CD4-positive, alpha-beta T cell (primary cell): ENCODE measurements at places on chromosomes 6 and 20.
A peak's percentile ranks its signal among the peaks of the same experiment; 100 is the strongest.

DNA sequence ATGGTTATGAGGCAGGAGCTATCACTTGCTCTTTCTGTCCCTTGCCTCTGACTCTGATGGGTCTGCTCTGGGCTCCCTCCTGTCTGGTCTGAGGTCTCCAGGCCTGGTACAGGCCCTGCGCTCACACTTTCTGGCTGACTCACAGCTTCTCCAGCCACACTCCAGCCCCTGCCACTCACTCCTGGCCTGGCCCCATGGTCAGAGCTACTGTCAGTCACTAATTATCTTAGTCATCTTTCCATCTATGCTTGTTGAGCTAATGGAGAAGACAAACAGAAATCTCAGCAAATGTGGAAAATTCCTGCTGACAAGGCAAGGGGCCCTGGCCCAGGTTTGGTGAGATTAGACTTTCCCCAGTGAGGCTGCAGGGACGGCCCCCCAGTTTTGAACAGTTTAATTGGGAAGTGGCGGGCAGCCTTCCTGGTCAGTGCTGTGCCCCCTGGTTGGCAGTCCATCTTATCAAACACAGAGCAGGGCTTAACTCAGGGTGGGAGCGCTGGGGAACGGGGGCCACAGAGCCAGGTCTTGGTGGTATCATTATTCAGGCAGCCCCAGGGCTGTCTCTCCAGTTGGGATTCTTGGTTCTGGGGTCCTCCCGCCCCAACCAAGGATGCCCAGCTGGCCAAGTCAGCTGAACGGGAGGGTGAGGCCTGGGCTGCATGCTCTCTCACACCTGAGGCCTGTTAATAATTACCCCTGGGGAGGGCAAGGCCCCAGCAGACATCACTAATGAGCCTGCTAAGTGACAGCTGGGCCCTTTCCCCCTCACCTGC lies 63.4 kb downstream of the VEGFA start:
- H3K27me3 ChIP-seq, result no peaks in the 10 kb centered on the region
- H3K4me1 ChIP-seq, result no peaks in the 10 kb centered on the region
- H3K4me3 ChIP-seq, result no peak overlapping the region
- H3K27ac ChIP-seq, result no peak overlapping the region

- H3K4me3 ChIP-seq, result peak overlapping the region; percentile 39
- DNase-seq, result peak; percentile 16
- no peaks in the 10 kb centered on the region for H3K27me3 ChIP-seq
- peaks cover 26% of the 10 kb centered on the region for H3K36me3 ChIP-seq
- peaks cover 6% of the 10 kb centered on the region for H3K4me1 ChIP-seq
- no peak overlapping the region for H3K27ac ChIP-seq
These were observed 16.1 kb downstream of the ZSCAN12 start for GRCh38 chr6:28383235-28384142.

DNA sequence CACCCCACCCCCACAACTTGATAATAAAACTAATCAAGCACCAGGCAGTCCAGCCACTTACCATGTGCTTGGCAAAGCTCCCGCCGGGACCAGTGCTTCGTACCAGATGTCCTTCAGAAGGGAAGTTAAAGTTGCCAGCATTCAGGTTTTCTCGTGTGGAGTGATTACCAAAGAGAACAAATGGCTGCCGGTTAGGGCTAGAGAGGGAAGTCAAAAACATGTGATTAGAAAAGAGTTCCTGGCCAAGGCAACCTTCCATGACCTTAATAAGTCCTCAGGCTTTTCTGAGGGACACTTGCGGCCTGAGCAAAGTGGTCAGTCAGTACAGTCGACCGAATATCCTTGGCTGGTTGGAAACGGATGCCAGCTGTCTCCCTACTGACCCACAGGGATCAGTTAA lies 67.0 kb downstream of the DNAAF9 start:
- no peaks in the 10 kb centered on the region for H3K4me1 ChIP-seq
- DNase-seq, result no peak
- peaks cover 4% of the 10 kb centered on the region for H3K36me3 ChIP-seq
- H3K4me3 ChIP-seq, result no peak overlapping the region
- H3K27me3 ChIP-seq, result no peaks in the 10 kb centered on the region

GRCh38 chr6:98295515-98296175 lies 538.7 kb upstream of the POU3F2 start:
- no peak for DNase-seq
- H3K27ac ChIP-seq, result no peak overlapping the region
- no peak overlapping the region for H3K4me3 ChIP-seq
- no peaks in the 10 kb centered on the region for H3K27me3 ChIP-seq
- H3K36me3 ChIP-seq, result no peaks in the 10 kb centered on the region
- H3K4me1 ChIP-seq, result no peaks in the 10 kb centered on the region

- H3K4me3 ChIP-seq, result no peak overlapping the region
- no peak overlapping the region for H3K27ac ChIP-seq
- H3K36me3 ChIP-seq, result no peaks in the 10 kb centered on the region
- DNase-seq, result no peak
These were observed 3.3 kb downstream of the PLCB4 start for GRCh38 chr20:9071976-9072726.

GRCh38 chr6:136921936-136922684 lies at the start of gene SLC35D3:
TSS of gene SLC35D3 (plus strand) at chr6:136922301. CDS start at chr6:136922429, 128 bp downstream.
- H3K4me1 ChIP-seq, result peaks cover 38% of the 10 kb centered on the region
- H3K4me3 ChIP-seq, result peak within 1 kb of the TSS; percentile 48
- no peaks in the 10 kb centered on the region for H3K36me3 ChIP-seq
- H3K27me3 ChIP-seq, result peaks cover 55% of the 10 kb centered on the region

- no peaks in the 10 kb centered on the region for H3K36me3 ChIP-seq
- H3K4me3 ChIP-seq, result no peak overlapping the region
- H3K27me3 ChIP-seq, result no peaks in the 10 kb centered on the region
- no peaks in the 10 kb centered on the region for H3K4me1 ChIP-seq
- no peak for DNase-seq
These were observed 216.1 kb downstream of the FOXA2 start for GRCh38 chr20:22368235-22368634.

DNA sequence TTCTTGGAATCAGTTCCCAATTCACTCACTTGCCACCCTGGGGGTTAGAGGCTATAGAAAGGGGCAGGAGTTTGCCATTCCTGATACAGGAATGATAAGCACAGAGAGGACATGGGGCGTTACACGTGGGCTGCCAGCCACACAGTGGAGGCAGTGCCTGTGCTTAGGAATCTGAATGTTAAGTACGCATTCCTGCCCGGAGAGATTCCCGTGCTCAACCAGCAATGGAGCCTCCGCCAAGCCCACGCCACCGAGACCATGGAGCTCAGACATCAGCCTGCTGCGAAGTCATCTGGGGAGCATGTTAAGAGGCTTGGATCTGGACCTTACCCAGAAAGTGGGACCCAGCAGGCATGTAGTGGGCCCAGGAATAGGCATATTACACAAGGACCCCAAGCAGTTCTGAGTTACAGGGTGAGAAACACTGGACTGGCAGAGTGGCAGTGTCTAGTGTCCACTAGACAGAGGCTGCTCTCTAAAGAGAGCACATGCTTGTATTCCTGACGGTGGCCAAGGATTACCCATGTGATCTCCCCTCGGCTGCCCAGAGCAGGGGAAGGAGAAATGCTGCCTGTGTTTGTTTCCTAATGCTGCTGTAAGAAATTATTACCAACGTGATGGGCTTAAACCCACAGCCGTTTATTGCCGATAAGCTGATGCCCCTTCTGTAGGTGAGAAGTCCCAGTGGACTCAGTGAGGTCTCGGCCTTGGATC lies 138.2 kb downstream of the BMP7 start:
- no peak for DNase-seq
- H3K4me1 ChIP-seq, result no peaks in the 10 kb centered on the region
- H3K27me3 ChIP-seq, result no peaks in the 10 kb centered on the region

DNA sequence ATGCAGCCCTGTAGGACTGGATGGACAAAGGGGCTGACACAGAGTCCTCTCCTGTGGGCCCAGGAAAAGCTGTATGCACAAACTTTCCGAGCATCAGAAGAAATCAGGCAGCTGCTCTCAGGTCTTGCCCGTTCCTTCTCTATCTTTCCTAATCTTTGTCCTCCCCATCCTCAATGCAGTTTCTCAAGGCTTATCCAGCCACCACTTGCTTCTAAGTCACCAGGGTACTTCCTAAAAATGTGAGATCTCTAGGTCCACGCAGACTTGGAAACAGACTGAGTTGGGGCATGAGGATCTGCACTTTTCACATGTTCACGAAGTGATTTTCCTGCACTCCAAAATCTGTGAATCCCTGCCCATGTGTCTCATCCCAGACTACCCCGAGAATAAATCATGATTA lies 394.5 kb upstream of the SLC35B3 start:
- DNase-seq, result no peak
- H3K27me3 ChIP-seq, result no peaks in the 10 kb centered on the region
- no peak overlapping the region for H3K4me3 ChIP-seq
- no peaks in the 10 kb centered on the region for H3K4me1 ChIP-seq
- H3K27ac ChIP-seq, result no peak overlapping the region

DNA sequence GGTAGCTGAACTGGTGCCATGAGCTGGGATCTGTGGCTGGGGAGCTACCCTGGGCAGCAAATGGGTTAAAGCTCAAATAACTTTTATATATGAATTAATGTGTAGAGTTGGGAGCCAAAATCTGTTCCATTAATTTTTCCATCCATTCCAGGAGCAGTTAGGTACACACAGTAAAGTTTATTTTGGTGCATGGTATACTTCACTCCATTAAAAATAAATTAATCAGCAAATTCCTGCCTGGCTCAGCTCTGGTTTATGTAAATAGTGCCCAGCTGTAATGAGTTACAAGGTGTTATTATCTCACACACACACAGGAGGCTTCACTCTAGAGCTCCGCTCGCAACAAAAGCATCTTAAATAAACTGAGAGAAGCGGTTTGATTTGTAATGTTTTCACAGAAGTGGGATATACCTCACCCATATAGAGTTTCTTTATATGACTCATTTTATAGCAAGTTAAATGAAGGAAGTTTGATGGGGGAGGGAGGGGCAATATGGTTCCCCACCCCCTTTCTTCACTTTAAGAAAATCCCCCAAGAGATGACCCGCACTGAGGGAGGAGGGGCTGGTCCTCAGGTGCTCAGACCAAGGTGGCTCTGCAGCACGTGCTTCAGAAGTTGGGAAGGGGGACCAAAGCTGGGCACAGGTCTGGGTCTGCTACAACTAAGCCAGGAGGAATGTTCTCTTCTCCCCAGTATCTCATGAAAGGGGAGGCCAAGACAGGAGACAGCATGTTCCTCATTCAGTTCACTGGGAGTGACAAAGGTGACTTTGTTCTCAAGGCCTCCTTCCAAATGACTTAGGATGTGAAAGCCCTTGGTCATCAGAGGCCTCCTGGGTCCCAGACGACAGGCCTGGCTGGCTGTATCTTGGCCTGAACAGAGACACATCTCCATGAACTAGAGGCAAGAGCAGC lies 10.5 kb upstream of the FAM83C start:
- peaks cover 10% of the 10 kb centered on the region for H3K36me3 ChIP-seq
- peaks cover 17% of the 10 kb centered on the region for H3K4me1 ChIP-seq
- no peak overlapping the region for H3K4me3 ChIP-seq
- H3K27me3 ChIP-seq, result no peaks in the 10 kb centered on the region

GRCh38 chr20:39298571-39299506 lies 336.7 kb downstream of the DHX35 start:
- no peak overlapping the region for H3K27ac ChIP-seq
- no peaks in the 10 kb centered on the region for H3K36me3 ChIP-seq
- DNase-seq, result no peak
- H3K27me3 ChIP-seq, result no peaks in the 10 kb centered on the region

- no peak overlapping the region for H3K4me3 ChIP-seq
- no peaks in the 10 kb centered on the region for H3K27me3 ChIP-seq
- no peak for DNase-seq
These were observed 109.1 kb downstream of the LY86 start for GRCh38 chr6:6697620-6698019.

- peak; percentile 44 for DNase-seq
- no peak overlapping the region for H3K4me3 ChIP-seq
- H3K27me3 ChIP-seq, result no peaks in the 10 kb centered on the region
- peaks cover 53% of the 10 kb centered on the region for H3K36me3 ChIP-seq
- H3K27ac ChIP-seq, result no peak overlapping the region
These were observed 6.4 kb downstream of the CFB start for GRCh38 chr6:31952140-31952805.

DNA sequence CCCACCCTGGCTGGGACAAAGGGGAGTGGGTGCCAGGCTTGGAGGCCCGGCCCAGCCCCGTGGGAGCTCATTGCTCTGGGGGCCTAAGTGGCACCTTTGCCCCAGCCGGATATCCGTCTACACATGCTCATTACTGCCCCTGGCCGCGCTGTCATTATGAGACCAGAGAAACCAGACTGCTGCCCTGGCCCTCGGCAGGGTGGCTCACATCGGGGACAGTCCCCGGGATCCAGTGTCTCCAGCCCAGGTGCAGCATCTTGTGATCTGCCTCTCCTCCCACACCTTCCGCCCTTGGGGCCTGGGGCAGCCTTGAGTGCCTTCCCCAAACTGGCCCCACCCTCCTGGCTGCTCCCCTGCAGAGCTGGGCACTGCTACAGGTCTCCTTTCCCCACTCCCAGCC lies 4.9 kb downstream of the SRMS start:
- no peak overlapping the region for H3K27ac ChIP-seq
- H3K27me3 ChIP-seq, result no peaks in the 10 kb centered on the region
- H3K4me1 ChIP-seq, result peaks cover 22% of the 10 kb centered on the region
- DNase-seq, result no peak
- H3K36me3 ChIP-seq, result no peaks in the 10 kb centered on the region

- H3K36me3 ChIP-seq, result no peaks in the 10 kb centered on the region
- no peaks in the 10 kb centered on the region for H3K27me3 ChIP-seq
- H3K27ac ChIP-seq, result no peak overlapping the region
- H3K4me1 ChIP-seq, result peaks cover 7% of the 10 kb centered on the region
These were observed 74.0 kb upstream of the PIM1 start for GRCh38 chr6:37095997-37096396.

DNA sequence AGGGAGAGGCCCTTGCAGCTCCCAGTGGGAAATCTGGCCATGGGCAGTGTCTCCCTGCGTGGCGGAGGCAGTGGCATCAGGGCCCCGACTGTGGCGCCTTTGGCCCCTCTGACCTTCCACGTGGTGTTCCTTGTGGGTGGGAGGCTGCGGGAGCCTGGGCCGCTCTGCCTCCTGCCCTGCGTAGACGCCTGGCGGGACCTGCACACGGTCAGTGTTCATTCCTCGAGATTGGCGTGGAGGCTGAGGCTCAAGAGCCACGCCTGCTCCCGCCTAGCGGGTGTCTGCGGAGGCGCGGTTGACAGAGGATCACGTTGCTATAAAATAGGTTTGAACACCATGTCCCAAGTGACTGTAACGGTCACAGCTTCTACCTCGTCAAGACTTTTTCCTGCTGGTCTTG lies 14.0 kb downstream of the COL9A3 start:
- no peak overlapping the region for H3K4me3 ChIP-seq
- no peaks in the 10 kb centered on the region for H3K27me3 ChIP-seq
- peaks cover 8% of the 10 kb centered on the region for H3K4me1 ChIP-seq
- H3K27ac ChIP-seq, result no peak overlapping the region

DNA sequence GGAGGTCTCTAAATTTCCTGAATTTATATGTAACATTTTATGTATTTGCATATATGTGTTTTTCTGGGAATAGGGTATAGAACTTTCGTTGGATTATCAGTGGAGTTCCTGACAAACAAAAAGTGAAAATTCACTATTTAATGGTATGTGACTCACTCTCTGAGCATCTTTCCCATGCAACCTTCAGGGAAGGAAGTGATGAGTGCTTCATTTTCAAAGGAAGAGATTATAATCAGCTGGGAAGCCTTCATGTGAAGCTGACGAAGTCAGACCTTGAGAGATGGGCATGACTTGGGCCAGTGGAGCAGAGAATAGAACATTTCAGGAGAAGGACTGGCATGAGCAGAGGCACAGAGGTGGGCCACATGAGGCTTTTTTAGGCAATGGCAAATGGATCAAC lies 72.7 kb downstream of the FAXC start:
- H3K4me3 ChIP-seq, result no peak overlapping the region
- no peak for DNase-seq
- H3K27ac ChIP-seq, result no peak overlapping the region
- no peaks in the 10 kb centered on the region for H3K27me3 ChIP-seq
- no peaks in the 10 kb centered on the region for H3K36me3 ChIP-seq
- H3K4me1 ChIP-seq, result no peaks in the 10 kb centered on the region
